ENCODE measurements at places on chromosomes 12 and 14.

- DNase-seq, result no peak
Observed at GRCh38 chr12:52041695-52042123, 9.5 kb upstream of the NR4A1 start.

DNA sequence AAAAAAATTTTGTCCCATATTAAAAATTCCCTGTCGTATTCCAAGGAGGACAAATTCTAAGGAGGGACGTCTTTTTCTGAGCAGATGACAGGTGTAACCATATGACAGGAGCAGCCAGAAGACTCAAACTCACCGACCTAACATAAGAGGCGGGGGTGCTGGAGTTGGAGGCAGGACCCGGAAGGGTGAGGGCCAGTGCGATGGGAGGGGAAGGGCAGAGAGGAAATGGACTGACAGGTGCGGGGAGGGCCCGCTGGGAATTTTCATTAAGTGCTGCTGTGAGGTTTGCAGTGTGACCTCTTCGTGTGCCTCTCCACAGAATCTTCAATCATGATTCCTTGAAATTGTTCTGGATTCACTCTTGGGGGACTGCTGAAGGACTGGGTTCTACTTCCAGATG, 189.4 kb downstream of the NTF3 start:
- no peak for DNase-seq

DNA sequence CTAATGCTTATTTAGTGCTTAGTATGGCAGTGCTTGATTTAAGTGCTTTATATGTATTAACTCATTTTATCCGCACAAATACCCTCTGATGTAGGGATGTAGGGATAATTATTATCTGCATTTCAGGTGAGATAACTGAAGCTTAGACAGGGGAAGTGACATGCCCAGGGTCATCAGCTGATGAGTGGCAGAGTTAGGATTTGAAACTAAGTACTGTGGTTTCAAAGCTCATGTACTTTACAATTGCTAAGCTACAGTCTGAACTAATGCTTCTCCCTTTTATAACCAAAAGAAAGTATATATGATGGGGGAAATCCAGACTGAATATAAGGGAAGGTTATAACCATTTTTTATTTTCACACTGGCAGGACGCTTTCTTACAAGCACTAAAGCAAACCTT, 229.6 kb upstream of the NAV3 start:
- DNase-seq, result no peak

DNA sequence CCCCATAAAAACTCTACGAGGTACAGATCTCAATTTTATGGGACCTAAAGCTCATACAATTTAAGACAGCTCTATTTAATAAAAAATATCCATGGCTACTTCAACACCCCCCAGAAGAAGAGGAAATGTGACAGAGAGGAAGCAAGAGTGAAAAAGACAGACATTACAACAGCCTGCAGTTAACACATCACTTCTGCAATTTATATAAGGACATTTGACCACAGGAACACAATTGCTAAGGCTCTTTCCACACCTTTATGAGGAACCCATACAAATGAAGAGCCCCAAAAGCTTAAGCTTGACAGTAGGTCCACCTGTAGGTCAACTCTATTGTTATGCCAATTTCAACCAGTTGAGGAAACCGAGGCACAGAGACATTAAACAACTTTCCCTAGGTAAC, 5.6 kb downstream of the OR10P1 start:
- no peak for DNase-seq

DNA sequence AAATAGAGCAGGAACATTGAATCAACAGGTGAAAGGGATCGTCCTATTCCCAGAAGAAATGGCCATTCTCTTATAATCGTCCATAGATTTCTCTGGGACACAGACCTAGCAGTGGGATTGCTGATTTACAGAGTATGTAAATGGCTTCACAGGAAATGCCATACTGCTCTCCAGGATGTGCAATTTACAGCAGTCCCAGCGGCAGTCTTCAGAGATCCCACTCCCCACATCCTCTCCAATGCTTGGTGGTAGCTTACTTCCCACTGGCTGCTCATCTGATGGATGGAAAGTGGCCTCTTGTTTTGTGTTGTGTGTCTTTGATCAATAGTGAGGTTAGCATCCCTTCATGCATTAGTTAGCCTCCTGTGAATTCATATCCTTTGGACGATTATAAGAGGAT, 58.1 kb upstream of the PRMT8 start:
- DNase-seq, result no peak

DNA sequence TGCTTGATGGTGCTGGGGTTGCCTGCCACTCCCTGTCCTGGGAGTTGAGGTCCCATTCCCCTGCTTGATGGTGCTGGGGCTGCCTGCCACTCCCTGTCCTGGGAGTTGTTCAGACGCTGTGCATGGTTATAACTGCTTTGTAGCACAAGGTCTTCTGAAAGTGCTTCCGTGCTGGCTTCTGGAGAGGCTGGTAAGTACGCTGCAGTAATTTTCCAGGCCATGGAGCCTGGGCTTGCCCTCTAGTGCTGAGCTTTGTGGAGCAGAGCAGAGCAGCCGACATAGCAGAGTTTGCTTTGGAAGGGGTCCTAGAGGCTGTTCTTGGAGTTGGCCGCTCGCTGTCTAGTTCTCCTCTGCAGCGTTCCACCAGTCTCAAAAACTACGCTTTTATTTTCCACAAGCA, 6.3 kb downstream of the B4GALNT3 start:
- no peak for DNase-seq

- no peak for DNase-seq
Observed at GRCh38 chr12:104413330-104413729, 43.4 kb upstream of the CHST11 start.

DNA sequence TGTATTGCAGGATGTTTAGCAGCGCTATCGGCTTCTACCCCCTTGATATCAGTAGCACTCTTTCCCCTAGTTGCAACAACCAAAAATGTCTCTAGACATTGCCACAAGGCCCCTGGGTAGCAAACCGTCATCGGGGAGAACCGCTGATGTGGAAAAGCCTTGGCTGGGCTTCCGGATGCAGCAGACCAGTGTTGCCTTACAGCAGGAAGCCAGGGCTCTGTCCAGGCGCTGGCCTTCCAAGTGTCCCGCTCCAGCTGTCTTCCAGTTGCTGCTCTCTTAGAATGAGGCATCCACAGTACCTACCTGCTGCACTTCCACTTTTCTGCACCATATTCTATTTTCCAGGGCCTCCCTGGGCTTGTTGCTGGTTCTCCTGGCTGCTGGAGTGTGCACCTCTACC, 22.6 kb upstream of the SLC10A1 start:
- DNase-seq, result no peak

- DNase-seq, result no peak
Observed at GRCh38 chr14:105146976-105147635, 21.5 kb downstream of the JAG2 start.

DNA sequence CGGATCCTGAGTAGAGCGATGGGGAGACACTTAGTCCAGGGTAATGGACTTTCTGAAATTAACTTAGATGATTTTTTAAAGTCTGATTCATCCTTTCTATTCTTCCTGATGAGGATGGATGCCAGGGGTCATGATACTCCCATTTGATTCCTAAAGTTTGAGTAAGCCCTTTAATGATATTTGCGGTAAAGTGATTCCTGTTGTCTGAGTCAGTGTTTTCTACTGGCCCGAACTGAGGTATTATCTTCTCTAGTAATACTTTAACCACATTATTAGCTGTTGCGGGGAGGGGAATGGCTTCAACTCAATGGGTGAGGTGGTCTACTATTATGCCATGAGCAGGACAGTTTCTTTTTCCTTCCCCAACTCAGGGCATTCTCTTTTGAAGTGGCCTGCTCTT, 111.6 kb downstream of the RIN3 start:
- no peak for DNase-seq

GRCh38 chr12:50222275-50222783, 55.2 kb upstream of the CERS5 start:
- peak; percentile 47 for DNase-seq

DNA sequence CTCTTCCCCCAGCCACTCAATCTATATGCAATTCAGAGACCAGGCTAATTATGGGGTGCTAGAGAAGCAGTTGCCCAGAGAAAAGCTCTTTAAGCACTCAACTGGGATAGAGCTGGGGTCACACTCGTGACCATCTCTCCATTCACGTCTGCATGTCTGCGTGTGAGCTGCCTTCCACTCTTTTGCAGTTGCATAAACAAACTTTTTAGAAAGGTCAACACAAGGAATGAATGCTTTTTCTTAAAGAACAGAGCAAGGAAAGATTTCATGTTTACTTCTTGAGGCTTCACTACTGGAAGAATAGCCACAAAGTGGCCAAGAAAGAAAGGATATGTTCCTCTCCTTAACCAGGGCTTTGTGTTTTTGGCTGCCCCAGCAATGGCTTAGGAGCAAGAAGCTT, 151.1 kb downstream of the SAMD4A start:
- DNase-seq, result no peak

DNA sequence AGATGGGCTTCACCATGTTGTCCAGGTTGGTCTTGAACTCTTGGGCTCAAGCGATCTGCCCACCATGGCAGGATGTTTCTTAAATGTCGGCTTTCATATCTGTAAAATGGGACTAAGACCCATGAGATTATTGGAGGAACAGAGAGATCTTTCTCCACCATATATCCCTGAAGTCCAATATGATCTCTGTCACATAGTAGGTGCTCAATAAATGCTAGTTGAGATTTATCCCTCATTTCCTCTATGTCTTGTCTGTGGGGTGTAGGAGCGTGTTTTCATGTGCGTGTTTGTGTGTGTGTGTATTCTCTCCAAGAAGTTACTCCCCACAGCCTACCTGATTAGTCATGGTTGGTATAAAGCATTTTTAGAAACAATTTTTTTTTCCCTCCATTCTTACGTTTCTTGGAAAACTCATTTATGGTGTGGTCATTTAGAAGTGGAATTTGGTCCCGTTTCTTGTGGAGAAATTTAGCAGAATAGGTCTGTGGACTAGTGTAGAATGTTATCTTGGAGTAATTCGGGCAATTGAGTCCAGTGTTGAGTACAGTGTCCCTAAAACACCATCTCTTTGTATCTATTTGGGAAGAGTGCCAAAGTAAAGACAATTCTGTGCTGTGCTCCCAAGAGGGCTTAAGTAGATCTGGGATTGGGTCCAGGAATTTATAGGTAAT, 4.3 kb downstream of the STRAP start:
- no peak for DNase-seq

DNA sequence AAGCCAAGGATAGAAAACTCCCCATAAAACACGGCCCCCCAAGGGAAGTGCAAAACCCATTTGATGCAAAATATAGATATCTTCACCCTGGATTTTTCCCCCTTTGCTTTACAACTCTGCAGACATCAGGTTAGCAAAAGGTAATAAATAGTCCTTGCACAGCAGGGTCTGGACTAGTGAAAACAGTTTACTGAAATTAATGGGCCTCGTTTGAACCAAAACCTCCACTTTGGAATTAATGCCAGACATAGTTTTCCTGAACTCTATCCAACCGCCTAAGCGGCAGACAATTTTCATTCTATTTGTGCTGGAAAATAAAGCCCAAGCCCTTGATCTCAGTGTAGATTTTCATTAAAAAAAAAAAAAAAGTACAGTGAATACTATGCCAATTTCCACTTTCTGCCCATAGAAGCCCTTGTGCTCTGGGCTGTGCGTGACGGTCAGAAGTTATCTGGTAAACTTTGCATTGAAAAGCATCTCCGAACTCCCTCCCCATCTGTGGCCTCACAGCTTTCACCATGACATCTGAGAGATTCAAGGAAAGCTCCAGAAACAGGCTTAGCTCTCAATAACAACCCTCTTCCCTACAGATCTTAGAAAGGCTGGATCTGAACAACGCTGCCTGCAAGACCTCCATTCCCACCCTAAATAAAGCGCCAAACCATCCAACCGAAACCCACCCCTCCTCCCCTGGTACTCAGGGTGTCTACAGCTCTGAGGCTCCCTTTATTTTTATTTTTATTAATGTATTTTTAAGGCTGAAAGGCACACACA, 11.0 kb upstream of the IRF2BPL start:
- DNase-seq, result no peak

GRCh38 chr14:64208981-64209380, 85.2 kb downstream of the ESR2 start:
- no peak for DNase-seq

DNA sequence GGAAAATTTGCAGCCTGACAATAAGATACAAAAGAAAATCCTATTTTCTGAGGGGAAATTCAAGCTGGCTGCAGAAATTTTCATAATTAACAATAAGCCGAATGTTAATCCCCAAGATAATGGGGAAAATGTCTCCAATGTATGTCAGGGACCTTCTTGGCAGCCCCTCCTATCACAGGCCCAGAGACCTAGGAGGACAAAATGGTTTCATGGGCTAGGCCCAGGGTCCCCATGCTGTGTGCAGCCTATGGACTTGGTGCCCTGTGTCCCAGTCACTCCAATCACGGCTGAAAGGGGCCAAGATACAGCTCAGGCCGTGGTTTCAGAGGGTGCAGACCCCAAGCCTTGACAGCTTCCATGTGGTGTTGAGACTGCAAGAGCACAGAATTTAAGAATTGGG, 11.2 kb downstream of the C12orf50 start:
- DNase-seq, result no peak

GRCh38 chr12:79367032-79367589, 323.7 kb downstream of the PAWR start:
- DNase-seq, result no peak

DNA sequence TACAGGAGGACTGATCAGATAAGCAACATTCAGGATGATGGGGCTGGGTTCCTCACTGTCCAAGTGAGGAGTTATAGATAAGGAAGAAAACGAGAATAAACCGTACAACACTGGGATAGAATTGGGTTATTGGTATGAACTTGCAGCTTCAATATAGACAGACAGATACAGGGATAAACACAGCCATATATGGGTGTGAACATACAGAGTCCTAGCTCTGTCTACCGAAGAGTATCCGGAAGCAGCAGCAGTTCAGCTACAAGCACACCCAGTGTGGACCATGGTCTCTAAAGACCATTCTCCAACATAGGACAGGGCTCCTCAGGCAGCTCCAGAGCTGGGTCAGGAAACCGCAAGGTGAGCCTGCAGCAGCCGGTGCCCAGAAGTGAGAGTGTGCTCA, 40.8 kb downstream of the CDC42BPB start:
- DNase-seq, result no peak

- no peak for DNase-seq
Observed at GRCh38 chr14:75204116-75204515, 27.7 kb upstream of the TMED10 start.

DNA sequence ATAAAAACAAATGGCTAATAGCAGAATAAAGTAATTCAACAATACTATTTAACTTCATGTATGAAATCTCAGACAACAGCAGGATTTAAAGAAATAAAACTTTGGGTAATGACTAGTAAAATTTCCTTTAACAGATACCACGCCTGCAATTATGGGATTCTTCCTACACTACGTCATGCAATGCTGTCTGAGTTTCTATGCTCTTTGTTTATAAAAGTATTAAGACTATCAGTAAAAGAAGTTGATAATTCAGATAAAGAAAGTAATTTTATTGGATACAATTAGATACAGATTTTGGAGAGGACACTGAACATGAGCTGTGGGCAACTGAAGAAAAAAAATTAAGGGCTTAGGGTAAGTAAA, 308.4 kb upstream of the LRFN5 start:
- DNase-seq, result no peak

GRCh38 chr12:121787063-121788025, 6.1 kb downstream of the RHOF start:
- DNase-seq, result no peak

- DNase-seq, result no peak
Observed at GRCh38 chr14:68027276-68027675, 207.7 kb downstream of the RAD51B start.

Measured in iPS DF 6.9 (cell line).